Activated CD8-positive, alpha-beta T cell treated with anti-CD3 and anti-CD28 coated beads for 36 hours (primary cell): ENCODE measurements at places on chromosomes 6 and 20. TPM values are rescaled to one million over a fixed set of nuclear protein-coding genes. Genes with fewer than 3 reads are reported as not detected.
A peak's percentile ranks its signal among the peaks of the same experiment; 100 is the strongest.

Gene HLA-DRA
- total RNA-seq, result 8.6 TPM

Gene C20orf204
- 4.7 TPM for total RNA-seq

Gene AIF1
- 240 TPM for total RNA-seq

Gene PRPF6
- total RNA-seq, result 53.0 TPM

Gene SLC25A27
- 0.70 TPM for total RNA-seq

Gene PBOV1
- total RNA-seq, result not detected

Gene GJA10
- not detected for total RNA-seq

GRCh38 chr20:59818911-59819310 is 114.5 kb downstream of the SYCP2 start:
- no peak for DNase-seq
- no peaks in the 10 kb centered on the region for H3K36me3 ChIP-seq
- peaks cover 5% of the 10 kb centered on the region for H3K27me3 ChIP-seq
- no peak overlapping the region for H3K27ac ChIP-seq

DNA sequence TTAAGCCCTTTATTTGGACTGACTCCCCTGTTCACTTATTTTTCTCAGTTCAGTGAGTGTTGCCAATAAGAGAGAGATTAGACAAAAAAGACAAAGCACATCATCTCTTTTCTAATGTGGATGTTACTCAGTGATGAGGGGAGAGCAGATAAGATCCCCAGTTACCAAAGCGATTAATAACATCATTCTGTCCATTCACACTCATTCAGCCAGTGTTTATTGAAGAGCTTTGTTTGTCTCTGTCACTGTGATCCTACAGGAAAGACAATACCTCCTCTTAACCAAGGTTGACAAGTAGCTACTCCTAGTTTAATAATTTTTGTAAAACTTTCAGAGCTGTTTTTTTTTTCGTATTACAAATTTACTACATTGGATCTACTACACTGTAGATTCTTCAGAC is 163.0 kb downstream of the EYA4 start:
- no peak overlapping the region for H3K27ac ChIP-seq
- no peaks in the 10 kb centered on the region for H3K4me1 ChIP-seq
- H3K27me3 ChIP-seq, result no peaks in the 10 kb centered on the region
- H3K4me3 ChIP-seq, result no peak overlapping the region

DNA sequence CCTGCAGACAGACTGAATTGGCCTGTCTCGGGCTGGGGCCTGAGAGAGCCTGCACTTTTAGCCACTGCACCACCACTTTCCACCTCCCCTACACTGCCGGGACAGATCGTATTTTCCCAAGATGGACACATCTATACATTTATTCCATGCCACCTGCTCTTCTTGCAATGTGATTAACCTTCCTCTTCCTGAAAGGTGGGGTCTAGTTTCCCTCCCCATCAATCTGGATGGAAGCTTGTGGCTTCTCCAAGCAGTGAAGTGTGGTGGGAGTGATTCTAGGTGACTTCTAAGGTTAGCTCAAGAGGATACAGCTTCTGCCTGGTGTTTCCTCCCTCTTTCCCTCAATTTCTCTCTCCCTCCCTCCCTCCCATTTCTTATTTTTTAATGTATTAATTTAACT is 150.3 kb upstream of the PROKR2 start:
- H3K27ac ChIP-seq, result no peak overlapping the region
- no peaks in the 10 kb centered on the region for H3K4me1 ChIP-seq
- H3K4me3 ChIP-seq, result no peak overlapping the region
- DNase-seq, result no peak
- no peaks in the 10 kb centered on the region for H3K36me3 ChIP-seq

DNA sequence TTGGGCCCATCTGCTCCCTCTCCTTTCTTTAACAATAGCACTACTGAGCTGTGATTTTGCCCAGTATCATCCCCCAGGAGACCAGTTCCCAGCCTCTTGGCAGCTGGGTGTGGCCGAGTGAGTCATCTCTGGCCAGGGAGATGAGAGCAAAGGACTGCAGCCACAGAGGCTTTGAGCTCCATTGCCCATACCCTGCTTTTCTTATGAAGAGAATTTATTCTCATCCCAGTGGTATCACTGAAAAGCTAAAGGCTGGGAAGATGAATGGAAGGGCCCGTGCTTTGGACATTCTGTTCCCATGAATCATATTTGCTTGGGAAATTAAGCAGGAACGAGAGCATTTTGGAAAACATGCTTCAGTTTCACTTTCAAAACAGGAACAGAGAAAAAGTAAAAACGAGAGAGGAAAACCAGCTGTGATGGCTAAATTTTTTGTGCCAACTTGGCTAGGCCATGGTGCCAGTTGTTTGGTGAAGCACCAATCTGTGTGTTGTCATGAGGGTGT is 14.9 kb downstream of the CST3 start:
- no peak overlapping the region for H3K27ac ChIP-seq
- no peaks in the 10 kb centered on the region for H3K4me1 ChIP-seq
- no peak for DNase-seq
- no peak overlapping the region for H3K4me3 ChIP-seq
- H3K36me3 ChIP-seq, result no peaks in the 10 kb centered on the region

DNA sequence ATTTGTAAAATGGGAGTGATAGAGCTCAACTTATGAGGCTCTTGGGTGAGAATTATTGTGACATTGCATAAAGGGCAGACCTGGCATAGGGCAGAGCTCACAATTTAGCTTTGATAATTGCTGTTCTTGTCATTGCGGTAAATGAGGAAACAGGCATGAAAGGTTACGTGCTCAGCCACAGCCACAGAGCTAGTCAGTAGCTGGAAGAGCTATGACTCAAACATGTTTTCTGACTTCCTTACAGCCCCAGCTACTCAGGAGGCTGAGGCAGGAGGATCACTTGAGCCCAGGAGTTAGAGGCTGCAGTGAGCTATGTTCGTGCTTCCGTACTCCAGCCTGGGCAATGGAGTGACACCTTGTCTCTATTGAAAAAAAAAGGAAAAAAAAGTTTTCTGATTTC is 3.5 kb upstream of the GHRH start:
- peaks cover 6% of the 10 kb centered on the region for H3K27me3 ChIP-seq
- H3K4me1 ChIP-seq, result no peaks in the 10 kb centered on the region
- no peak overlapping the region for H3K27ac ChIP-seq
- peak; percentile 64 for DNase-seq

DNA sequence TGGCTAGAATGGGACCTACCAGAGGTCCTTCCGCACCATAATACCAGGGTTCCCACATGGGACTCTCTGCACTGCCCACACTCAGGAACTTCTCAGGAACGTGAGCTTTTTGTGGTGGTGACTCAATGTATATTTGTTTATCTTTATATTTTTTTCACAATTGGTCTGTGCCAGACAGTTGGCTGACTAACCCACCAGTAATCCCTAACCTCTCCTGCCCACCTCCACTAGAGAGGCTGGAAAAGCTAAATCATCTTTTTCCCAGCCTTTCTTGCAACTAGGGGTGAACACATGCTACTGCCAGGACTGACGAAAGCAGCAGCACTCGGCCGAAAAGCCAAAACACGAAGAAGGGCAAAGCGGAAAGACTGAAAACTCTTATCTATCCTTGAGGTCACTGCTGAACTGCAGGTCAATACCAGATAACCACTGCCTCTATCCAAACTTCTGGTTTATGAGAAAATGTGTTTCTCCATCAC is 112.9 kb downstream of the TRERF1 start:
- peaks cover 59% of the 10 kb centered on the region for H3K4me1 ChIP-seq
- H3K27ac ChIP-seq, result peak overlapping the region; percentile 82
- H3K36me3 ChIP-seq, result peaks cover 11% of the 10 kb centered on the region
- H3K4me3 ChIP-seq, result no peak overlapping the region
- no peaks in the 10 kb centered on the region for H3K27me3 ChIP-seq

DNA sequence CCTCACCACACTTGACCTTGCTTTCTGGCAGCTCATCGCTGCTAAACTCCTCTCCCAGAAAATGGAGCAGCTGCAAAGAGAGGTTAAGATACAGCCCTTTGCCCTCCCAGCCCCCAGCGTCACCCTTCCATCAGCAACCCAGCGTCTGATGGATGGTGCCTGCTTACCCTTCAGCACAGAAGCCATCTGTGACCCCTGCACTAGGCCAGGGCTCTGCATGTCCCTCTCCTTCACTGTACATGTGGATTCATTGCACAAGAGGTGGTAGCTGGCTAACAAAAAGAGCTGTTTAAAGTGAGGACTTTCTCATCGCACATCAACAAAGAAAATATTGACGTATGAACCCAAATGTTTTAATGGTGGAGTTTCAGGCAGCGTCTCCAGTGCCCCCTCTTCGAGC is 12.3 kb downstream of the LBP start:
- no peak overlapping the region for H3K27ac ChIP-seq
- H3K4me3 ChIP-seq, result no peak overlapping the region
- no peak for DNase-seq
- no peaks in the 10 kb centered on the region for H3K36me3 ChIP-seq
- H3K4me1 ChIP-seq, result peaks cover 3% of the 10 kb centered on the region

DNA sequence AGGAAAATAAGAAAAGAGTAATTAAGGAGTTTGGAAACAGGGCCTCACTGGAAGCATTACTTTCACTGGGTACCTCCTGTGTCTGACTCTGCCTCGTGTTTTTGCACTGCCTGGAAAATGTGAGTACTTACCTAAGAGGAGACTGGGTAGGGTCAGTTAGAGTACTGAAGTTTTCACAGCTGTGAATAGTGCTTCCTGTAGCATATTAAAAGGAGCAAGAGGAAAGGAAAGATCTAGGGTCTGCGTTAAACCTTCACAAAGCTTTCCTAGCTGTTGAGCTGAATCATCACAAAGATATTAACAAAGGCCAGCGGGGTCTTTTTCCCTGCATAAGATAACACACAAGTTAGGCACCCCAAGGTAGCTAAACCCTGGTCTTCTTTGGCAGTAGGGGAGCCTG is 82.3 kb downstream of the MLIP start:
- no peaks in the 10 kb centered on the region for H3K27me3 ChIP-seq
- no peak overlapping the region for H3K27ac ChIP-seq
- no peak for DNase-seq
- H3K4me3 ChIP-seq, result no peak overlapping the region

DNA sequence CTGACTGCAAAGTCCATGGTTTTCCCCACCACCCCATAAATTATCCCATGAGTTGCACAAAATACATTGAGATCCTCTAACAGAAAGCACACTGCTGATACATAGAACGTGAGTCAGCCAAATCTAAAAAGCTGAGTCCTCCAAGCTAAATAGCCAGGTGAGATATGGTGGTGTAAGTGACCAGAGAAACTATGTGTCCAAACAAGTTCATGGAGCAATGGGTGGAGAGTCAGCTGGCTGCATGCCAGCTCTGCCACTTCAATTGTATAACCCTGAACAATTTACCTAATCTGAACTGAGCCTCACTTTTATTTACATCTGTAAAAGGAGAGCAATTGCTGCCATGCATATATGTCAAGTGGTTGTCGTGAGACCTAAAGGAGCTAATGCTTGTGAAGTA is 9.7 kb downstream of the SNAP25 start:
- DNase-seq, result no peak
- H3K4me3 ChIP-seq, result no peak overlapping the region
- H3K36me3 ChIP-seq, result no peaks in the 10 kb centered on the region
- H3K27me3 ChIP-seq, result peaks cover 8% of the 10 kb centered on the region
- H3K27ac ChIP-seq, result no peak overlapping the region

DNA sequence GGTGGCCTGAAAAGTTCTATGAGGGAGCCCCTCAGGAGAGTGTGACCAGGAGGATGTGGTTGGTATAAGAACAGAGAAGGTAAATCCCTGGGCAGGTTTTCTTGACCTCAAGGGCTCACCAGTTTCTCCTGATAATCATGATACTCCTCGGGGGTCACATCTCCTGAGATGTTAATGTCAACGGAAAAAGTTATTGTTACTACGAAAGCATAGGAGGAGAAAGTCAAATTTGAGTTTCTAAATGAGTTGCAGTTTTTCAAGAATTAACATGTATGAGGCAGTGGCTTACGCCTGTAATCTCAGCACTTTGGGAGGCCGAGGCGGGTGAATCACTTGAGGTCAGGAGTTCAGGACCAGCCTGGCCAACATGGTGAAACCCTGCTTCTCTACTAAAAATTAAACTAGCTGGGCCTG is 23.4 kb downstream of the MGME1 start:
- peak; percentile 82 for DNase-seq
- peak overlapping the region; percentile 45 for H3K4me3 ChIP-seq
- H3K27me3 ChIP-seq, result peaks cover 12% of the 10 kb centered on the region
- H3K4me1 ChIP-seq, result peaks cover 37% of the 10 kb centered on the region

- peaks cover 2% of the 10 kb centered on the region for H3K4me1 ChIP-seq
- peak; percentile 6 for DNase-seq
- H3K4me3 ChIP-seq, result no peak overlapping the region
- peaks cover 5% of the 10 kb centered on the region for H3K27me3 ChIP-seq
- H3K27ac ChIP-seq, result no peak overlapping the region
- no peaks in the 10 kb centered on the region for H3K36me3 ChIP-seq
These were observed 283.0 kb downstream of the TSHZ2 start for GRCh38 chr20:53255102-53255710.

DNA sequence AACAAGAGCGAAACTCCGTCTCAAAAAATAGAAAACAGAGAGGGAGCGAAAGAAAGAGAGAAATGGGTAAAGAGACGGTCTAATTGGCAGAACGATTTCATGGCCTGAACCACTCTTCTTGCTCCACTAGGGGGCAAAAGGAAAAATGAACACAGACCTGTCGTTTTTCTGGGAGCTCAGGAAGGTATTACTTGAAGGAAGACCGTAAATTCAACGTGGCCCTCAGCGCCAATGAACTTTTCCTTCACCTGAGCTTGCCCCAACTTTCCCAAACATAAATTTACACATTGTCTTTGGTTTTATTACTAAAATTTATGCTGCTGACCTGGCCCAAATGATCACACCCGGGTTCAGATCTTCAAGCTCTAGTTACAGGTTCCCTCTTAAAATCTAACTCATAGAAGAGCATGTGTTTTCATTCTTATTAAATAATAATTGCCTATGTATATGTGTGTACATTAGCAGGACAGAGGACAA is 67.3 kb downstream of the ATP9A start:
- H3K36me3 ChIP-seq, result no peaks in the 10 kb centered on the region
- H3K4me3 ChIP-seq, result no peak overlapping the region
- H3K27me3 ChIP-seq, result peaks cover 5% of the 10 kb centered on the region
- H3K4me1 ChIP-seq, result peaks cover 17% of the 10 kb centered on the region
- peak; percentile 4 for DNase-seq

DNA sequence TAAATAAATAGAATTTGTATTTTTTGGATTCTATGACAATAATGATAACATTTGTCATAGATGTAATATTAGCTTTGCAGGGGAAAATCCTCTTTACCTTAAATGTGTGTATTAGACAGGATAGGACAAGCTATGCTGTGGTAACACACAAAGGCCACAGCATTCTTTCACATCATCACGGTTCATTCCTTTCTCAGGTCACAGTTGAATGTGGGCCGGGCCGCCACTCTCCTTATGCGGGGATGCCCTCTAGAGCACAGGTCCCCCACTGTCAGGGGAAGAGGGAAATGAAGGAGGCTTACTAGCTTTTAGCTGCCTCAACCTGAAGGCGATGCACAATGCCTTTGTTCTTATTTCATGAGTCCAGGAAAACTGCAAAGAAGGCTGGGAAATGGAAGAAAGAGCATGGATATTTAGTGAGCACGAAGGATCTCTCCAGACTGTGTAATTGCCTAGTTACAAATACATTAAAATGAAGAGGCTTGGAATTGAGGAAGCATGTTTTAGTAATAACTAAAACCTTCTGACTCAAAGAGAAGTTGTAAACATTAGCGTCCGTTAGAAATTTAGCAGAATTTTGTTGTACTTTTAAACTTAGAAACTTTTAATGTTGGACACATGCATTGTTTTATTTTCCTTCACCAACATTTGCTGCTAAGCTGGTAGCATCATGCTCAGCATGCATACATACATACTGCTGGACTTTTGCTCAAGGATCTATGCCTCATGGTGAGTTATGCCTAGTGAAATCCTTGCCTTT is 248.9 kb upstream of the FOXQ1 start:
- no peak for DNase-seq
- no peak overlapping the region for H3K4me3 ChIP-seq
- H3K27me3 ChIP-seq, result peaks cover 3% of the 10 kb centered on the region

- no peak overlapping the region for H3K27ac ChIP-seq
- no peaks in the 10 kb centered on the region for H3K36me3 ChIP-seq
- no peak overlapping the region for H3K4me3 ChIP-seq
- H3K27me3 ChIP-seq, result no peaks in the 10 kb centered on the region
- no peak for DNase-seq
These were observed 122.1 kb upstream of the BCLAF1 start for GRCh38 chr6:136411453-136412354.
